ENCODE measurements at places on chromosomes 2 and 18.

DNA sequence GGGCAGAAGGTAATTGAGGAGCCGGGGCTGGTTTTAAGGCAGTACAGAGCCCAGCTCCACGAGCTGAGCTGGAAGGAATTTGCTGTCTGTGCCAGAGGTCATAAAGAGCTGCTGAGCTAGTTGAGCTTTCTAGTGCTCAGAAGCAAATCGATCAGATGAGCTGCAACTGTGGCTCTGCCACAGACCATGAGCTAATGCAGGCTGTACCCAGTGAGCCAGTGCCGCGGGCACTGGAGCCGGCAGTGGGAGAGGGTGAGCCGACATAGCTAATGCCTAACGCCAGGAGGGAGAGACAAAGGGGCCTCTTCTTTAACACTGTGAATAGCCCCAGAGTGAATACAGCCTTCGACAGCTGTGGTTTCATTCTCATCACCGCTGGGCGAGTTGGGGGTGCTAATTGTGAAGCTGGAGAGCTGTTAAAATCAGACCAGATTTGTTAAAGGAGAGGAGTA is 410.1 kb upstream of the TCF4 start:
- peak; percentile 31 for DNase-seq

- no peak for DNase-seq
Measured at GRCh38 chr2:240462073-240462706, 26.7 kb downstream of the GPC1 start.

GRCh38 chr2:74958274-74959105 is at the start of gene POLE4:
Gene POLE4 (plus strand): TSS chr2:74958643. CDS start chr2:74958680, 37 bp downstream.
- peak; percentile 94 for DNase-seq

DNA sequence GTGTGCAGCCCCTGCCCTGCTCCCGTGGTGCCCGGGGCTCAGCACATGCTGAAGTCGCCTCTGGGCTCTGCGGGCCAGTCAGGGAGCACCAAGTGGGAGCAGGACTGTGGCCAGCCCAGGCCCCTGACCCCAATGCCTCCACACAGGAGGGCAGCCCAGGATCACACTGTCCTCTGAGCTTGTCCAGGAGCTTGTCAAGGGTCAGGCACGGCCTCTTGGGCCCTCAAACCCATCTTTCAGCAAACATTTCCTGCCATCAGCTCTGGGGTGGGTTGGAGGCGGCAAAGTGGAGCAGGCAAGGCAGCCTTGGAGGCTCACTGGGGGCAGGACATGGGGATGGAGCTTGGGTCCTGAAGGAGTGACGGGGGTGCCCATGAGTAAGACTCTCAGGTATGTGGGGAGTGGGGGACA is 10.3 kb downstream of the SNED1 start:
- no peak for DNase-seq

GRCh38 chr2:45567974-45568789 is 42.9 kb downstream of the SRBD1 start:
- no peak for DNase-seq

DNA sequence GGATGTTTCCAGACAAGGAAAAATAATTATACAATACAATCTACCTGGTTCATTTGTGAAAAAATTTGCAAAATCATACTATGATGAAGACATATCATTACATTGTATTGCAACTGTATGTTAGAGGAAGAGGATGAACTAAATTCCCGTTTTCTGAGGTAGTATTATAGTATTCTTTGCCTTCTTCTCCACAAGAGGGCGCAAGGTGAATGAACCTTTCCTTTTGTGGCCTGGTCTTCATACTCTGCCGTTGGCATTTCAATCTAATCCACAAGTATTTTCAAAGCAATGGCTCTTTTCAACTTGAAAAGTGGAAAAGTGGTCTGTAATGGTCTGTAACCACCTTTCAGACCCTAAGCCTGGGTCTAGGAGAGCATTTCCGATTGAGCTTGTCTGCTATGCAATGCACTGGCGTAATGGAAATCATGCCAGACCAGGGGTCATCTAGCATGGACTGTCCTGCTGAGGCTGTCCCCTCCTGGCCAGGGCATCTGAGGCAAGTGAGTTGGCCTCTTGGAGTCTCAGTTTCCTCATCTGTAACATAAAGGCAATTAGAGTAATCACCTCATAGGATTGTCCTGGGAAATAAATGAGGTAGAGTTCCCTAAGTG is 30.8 kb upstream of the ZNF396 start:
- DNase-seq: peak; percentile 51

DNA sequence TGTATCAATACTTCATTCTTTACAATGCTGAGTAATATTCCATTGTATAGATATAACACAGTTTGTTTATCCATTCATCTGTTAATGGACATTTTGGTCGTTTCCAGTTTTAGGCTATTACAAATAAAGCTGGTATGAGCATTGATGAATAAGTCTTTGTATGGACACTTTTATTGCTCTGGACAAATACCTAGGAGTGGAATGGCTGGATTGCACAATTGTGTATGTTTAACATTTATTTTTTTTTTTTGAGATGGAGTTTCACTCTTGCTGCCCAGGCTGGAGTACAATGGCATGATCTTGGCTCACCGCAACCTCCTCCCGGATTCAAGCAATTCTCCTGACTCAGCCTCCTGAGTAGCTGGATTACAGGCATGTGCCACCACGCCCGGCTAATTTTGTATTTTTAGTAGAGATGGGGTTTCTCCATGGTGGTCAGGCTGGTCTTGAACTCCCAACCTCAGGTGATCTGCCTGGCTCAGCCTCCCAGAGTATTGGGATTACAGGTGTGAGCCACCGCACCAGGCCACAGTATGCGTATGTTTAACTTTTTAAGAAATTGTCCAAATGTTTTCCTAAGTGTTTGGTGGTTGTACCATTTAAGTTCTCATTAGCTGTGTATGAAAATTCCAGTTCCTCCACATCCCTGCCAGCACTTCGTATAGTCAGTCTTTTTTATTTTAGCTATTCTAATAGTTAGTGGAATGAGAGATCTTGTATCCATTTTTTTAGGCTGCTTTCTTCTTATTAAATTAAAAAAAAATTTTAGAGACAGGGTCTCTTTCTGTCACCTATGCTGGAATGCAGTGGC is 194.9 kb upstream of the HAAO start:
- peak; percentile 45 for DNase-seq

GRCh38 chr2:178066890-178067669 is 5.5 kb downstream of the PDE11A start:
- no peak for DNase-seq

GRCh38 chr18:31273812-31274527 is 44.0 kb upstream of the DSG1 start:
- no peak for DNase-seq

DNA sequence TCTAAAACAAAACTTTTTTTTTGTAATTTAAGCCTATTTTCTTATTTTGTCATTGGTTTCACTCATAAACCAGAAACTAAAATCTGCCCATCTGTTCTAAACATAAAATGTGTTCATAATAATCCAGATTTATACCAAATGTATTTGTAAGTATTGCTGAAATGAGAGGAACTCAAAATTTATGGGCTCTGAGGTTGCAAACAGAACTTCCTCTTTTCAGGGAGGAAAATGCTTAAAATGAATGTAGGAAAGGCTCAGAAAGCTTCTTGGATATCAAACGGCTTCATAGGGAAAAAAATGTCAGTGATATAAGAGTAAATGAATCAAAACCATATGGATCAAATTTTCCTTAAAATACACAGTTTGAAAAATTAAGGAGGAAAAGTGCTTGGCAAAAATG is 83.9 kb downstream of the PAX3 start:
- DNase-seq: no peak

DNA sequence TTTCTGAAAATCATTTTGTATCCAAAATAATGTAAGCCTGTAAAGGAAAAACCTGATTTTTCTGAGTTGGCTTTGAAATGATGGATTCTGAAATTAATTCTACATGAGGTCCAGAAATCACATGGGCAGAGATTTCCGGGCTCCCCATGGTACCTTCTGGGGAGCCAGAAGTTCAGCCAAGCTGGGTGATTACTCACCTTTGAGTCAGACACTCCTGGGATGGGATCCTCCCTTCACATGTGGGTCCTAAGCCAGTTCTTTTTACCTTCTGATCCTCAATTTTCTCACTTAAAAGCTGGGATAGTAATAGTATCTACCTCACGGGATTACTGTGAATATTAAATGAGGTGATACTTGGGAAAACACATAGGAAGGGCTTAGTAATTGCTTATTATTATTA is 179.8 kb upstream of the EPAS1 start:
- no peak for DNase-seq

GRCh38 chr18:48877941-48878340 is 72.8 kb downstream of the SMAD7 start:
- DNase-seq: no peak

DNA sequence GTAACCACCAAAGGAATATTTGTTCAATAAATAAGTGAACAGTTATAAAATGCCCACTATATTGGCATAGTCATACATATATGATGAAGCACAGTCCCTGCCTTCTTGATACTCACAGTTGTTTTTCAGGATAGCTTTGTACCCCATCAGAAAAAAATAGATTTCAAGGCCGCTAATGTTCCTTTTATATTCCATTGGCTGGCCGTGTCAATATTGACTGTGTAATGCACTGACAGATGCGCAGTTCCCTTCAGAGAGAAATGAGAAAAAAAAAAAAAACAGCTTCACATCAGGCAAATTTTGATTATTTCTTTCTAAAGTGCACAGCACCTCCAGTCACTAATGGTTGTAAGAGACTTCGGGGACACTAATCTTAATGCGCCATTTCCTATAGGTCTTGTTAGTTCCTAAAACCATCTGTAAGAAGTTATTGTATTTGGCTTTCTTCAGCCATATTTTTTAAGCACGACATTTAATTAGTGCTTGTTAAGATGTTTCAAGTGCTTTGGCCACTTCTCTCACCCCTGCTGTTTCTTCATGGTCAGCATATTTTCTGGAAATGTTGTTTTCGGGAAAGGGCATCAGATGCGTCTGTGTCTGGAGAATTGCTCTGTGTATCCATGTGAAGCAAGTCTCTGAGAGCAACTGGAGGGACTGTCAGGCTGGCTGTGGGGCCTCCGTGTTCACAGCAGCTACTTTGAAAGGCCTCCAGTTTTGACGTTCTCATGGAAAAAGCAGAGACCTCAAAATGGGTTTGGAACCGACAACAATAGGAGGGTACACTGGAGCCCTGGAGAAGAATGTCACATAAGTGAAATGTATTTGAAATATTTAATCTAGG is 378.3 kb downstream of the MTX2 start:
- no peak for DNase-seq

DNA sequence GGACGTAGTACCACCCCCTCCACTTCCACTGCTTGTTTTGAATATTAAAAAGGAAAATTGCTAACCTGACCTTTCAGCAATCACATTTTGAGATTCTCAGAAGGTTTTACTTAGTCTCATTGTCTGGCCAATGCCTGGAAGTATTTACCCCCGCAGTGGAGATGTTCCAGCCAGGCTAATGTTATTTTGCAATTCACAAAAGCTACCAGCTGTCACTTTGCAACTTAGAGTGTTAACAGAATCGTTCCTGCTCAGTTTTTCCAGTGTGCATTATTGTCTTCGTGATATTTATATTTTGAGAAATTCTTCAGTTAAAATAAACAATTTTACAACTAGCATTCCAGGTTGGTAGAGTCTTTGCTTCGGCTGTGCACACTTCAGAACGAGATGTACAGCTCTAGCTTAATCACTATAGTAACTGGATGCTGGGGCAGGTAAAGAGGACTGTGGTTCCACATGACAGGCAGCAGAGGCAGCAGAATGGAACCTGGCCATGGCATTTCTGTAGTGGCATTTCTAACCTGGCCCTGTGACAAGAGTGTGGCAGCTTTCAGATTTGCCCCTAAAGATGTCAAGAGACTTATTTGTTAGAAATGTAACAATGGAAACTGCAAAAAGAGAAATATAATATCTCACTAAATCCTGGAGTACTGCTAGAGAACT is 85.1 kb downstream of the DTNA start:
- DNase-seq: no peak

GRCh38 chr18:30139631-30140287 is 902.8 kb downstream of the DSC3 start:
- DNase-seq: no peak

DNA sequence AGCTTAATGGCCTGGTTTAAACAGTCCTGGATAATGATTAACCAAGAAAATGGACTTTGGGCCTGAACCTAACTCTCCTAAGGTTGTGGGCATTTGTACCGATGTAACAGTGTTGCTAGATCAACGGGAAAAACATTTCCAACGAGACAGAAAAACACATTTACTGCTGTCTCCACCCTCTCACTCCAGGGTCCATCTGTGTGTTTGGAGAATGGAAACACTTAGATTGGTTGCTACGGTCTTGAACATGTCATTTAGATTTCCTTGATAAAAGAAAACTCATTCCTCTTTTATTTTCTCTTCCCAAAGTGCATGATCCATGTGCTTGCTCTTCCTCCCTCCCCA is 88.0 kb downstream of the SOCS6 start:
- no peak for DNase-seq

- no peak for DNase-seq
Measured at GRCh38 chr2:49812730-49813129, 658.4 kb upstream of the FSHR start.

- no peak for DNase-seq
Measured at GRCh38 chr18:35514283-35514682, 16.5 kb upstream of the INO80C start.

DNA sequence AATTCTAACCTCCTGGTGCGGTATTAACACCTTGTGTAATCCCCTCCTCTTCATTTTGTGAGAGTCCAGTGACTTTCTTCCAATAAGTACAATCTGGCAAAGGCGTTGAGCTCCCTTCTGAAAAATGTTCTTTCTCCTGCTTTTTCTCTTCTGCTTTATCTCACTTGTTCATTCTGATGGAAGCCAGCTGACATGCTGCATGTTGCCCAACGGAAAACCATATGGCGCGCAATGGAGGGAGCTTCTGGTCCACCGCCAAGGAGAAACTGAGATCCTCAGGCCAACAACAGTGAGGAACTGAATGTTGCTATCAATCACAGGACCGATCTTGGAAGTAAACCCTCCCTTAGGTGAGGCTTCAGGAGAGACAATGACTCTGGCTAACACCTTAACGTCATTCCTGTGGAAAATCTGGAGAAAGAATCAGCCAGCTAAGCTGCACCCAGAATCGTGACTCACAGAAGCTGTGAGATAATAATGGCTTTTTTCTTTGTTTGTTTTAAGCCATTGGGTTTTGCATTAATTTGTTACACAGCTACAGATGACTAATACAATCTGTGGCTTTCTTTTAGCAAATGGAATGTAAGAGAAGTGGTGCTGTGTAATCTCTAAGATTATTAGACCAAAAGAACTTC is 1323.9 kb upstream of the DDX18 start:
- no peak for DNase-seq

All from AG08396 (cell line).